ENCODE measurements at places on chromosomes 11 and 22. TPM values are rescaled to one million over a fixed set of nuclear protein-coding genes. Genes with fewer than 3 reads are reported as not detected.

DNA sequence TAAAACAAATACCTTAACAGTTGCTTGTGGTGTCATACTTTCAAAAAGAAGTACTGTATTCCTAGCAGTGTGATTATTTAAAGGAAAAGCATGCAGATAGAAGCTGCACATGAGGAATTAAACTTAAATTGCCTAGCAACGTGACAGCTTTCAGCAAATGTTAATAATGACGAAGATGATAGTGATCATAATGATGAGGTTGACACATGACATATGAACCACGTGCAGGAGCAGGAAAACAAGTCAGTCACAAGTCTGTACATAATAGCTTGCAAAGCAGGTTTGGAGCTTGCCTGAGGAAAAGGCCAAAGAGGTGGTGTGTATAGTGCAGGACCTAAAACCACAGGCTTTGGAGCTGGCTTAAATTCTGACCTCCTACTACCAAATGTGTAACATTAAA, 30.6 kb upstream of the PIK3C2A start:
- no peaks in the 10 kb centered on the region for H3K4me1 ChIP-seq
- H3K27me3 ChIP-seq: peaks cover 23% of the 10 kb centered on the region
- H3K4me3 ChIP-seq: no peak overlapping the region
- no peak for DNase-seq
- H3K36me3 ChIP-seq: no peaks in the 10 kb centered on the region

GRCh38 chr11:95788921-95789505, 569 bp downstream of the FAM76B start:
- DNase-seq: peak; percentile 53
- no peaks in the 10 kb centered on the region for H3K27me3 ChIP-seq
- peaks cover 60% of the 10 kb centered on the region for H3K36me3 ChIP-seq
- H3K4me3 ChIP-seq: peak overlapping the region; percentile 99

GRCh38 chr11:126560221-126560620, 204.7 kb downstream of the ST3GAL4 start:
- DNase-seq: no peak
- H3K27ac ChIP-seq: no peak overlapping the region
- H3K36me3 ChIP-seq: no peaks in the 10 kb centered on the region
- H3K27me3 ChIP-seq: peaks cover 10% of the 10 kb centered on the region
- H3K4me3 ChIP-seq: no peak overlapping the region

Gene TMEM121B
- 0.14 TPM for total RNA-seq

Gene MS4A6E
- not detected for total RNA-seq

Gene CPT1B
- 42.5 TPM for total RNA-seq

DNA sequence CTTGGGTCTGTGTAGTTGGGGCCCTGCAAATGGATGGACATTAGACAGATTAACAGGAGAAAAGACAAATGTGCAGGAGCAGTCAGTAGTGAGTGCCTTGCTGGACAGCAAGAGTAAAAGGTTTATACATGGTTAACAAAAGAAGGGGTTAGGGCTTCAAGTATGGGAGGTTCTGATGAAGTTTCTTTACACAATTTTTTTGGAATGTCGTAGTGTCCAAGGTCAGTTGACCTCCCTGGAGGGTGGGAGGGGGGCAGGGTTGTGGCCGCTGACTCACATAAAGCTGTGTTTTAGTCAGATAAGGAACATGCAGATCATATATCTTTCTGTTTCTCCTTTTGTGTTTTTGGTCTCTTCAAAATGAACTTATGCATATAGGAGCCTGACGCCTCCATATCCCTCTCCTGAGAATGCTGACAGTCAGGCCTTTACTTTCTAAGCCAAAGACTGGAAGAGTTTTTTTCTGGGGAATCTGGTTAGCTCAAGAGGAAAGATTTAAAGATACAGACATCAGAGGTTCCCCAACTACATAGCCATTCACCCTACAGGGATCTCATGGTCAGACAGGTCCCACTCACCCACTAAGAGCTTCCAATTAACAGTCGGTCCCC, 134.3 kb downstream of the NECTIN1 start:
- no peaks in the 10 kb centered on the region for H3K36me3 ChIP-seq
- no peak overlapping the region for H3K27ac ChIP-seq
- H3K27me3 ChIP-seq: peaks cover 6% of the 10 kb centered on the region
- peaks cover 9% of the 10 kb centered on the region for H3K4me1 ChIP-seq

- H3K36me3 ChIP-seq: peaks cover 8% of the 10 kb centered on the region
- peak overlapping the region; percentile 92 for H3K27ac ChIP-seq
- DNase-seq: peak; percentile 71
- peaks cover 64% of the 10 kb centered on the region for H3K4me1 ChIP-seq
Observed at GRCh38 chr22:40178417-40179409, 988 bp downstream of the TNRC6B start.

GRCh38 chr11:66015454-66015881, 3.7 kb downstream of the CST6 start:
- no peak overlapping the region for H3K27ac ChIP-seq
- no peak overlapping the region for H3K4me3 ChIP-seq
- peaks cover 7% of the 10 kb centered on the region for H3K4me1 ChIP-seq
- peaks cover 16% of the 10 kb centered on the region for H3K27me3 ChIP-seq

DNA sequence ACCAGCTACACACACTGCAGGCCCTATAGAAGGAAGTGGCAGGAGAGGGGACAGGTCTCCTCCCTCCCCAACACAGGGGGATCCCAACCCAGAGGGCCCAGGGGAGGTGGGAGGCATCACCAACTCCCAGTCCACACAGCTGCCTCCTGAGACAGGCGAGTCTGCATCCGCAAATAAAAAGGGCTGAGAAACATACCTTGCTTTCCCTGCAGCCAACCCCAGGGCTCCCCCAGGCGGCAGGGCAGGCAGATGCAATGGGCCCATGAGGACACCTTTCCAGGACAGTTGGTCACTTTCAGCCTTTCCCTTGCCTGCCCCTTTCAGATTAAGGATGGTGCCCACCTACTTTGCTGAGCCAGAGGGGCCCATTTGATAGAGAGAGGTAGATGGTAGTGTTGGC, 180.0 kb downstream of the BRD1 start:
- H3K4me3 ChIP-seq: no peak overlapping the region
- H3K4me1 ChIP-seq: peaks cover 13% of the 10 kb centered on the region
- H3K36me3 ChIP-seq: peaks cover 14% of the 10 kb centered on the region
- no peak overlapping the region for H3K27ac ChIP-seq
- no peaks in the 10 kb centered on the region for H3K27me3 ChIP-seq

- H3K27ac ChIP-seq: no peak overlapping the region
- no peaks in the 10 kb centered on the region for H3K36me3 ChIP-seq
- H3K4me3 ChIP-seq: no peak overlapping the region
- no peaks in the 10 kb centered on the region for H3K4me1 ChIP-seq
- no peak for DNase-seq
- H3K27me3 ChIP-seq: no peaks in the 10 kb centered on the region
Observed at GRCh38 chr11:5521540-5521939, 5.0 kb upstream of the UBQLNL start.

Gene LIPT2
- total RNA-seq: 4.2 TPM

DNA sequence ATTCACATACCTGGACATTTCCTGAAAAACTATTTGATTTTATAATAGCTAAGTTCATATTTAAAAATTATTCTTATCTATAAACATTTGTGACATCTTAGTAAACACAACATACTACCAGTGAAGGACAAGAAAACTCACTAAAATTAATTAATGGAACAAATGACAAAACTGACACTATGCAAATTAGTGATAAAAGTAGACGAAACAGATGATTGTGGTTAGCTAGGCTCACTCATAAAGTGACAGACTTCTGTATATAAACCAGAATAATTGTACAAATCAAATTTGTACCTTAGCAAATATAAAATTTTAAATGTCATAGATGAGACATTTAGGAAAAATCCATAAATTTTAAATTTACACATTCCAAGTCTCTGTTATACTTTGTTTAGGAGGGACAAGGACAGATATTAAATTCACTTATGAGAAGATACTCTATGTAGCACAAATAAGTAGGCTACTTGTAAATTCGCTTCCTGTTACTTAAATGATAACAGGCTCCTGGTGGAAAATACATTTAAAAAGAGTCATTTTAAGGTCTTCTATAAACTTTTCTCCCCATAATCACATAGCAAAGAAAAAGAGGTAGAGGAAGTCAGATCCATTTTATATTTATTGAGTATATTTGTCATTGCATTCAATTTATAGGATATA, 81.2 kb downstream of the KIF18A start:
- H3K4me1 ChIP-seq: no peaks in the 10 kb centered on the region
- no peaks in the 10 kb centered on the region for H3K27me3 ChIP-seq
- no peak overlapping the region for H3K27ac ChIP-seq
- H3K4me3 ChIP-seq: no peak overlapping the region
- no peak for DNase-seq

Gene MMP7
- not detected for total RNA-seq

DNA sequence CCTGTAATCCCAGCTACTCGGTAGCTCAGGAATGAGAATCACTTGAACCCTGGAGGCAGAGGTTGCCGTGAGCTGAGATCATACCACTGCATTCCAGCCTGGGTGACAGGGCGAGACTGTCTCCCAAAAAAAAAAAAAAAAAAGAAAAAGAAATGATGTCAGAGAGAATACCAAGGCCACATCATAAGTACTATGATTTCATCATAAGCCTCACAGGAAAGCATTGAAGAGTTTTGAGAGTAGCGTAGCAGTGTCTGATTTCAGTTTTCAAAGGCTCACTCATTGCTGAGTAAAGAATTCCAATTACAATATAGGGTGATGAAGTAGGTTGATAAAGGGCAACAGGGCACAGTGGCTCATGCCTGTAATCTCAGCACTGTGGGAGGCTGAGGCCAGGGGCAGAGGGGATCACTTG, 88.8 kb downstream of the MRTFA start:
- H3K4me3 ChIP-seq: no peak overlapping the region
- no peaks in the 10 kb centered on the region for H3K27me3 ChIP-seq
- H3K36me3 ChIP-seq: peaks cover 30% of the 10 kb centered on the region
- H3K27ac ChIP-seq: no peak overlapping the region

DNA sequence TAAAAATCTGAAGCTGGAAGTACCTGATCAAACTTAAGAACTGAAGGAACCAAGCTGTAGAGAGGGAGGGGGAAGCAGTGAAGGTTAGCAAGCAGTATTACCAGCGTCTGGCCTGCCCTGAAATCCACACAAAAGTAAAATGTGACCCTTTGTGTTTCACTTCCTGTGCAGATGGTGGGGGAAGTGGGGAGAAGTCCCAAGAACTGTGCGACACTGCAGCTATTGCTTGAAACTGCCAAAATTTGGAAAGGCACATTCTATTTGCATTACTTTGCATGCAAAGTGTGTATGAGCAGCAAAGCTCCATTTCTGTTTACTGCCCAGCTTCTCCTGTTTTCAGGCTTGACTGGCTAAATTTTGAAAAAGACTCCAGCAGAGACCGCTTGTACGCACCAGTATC, 72.1 kb upstream of the BMAL1 start:
- no peak for DNase-seq
- no peak overlapping the region for H3K4me3 ChIP-seq
- H3K27me3 ChIP-seq: no peaks in the 10 kb centered on the region
- H3K4me1 ChIP-seq: peaks cover 41% of the 10 kb centered on the region

Gene RASL10A
- total RNA-seq: not detected

Gene ABCC8
- not detected for total RNA-seq

GRCh38 chr11:44319170-44319551, 9.2 kb upstream of the ALX4 start:
- H3K27ac ChIP-seq: no peak overlapping the region
- peaks cover 13% of the 10 kb centered on the region for H3K4me1 ChIP-seq
- no peak overlapping the region for H3K4me3 ChIP-seq
- H3K36me3 ChIP-seq: no peaks in the 10 kb centered on the region
- DNase-seq: no peak

Gene CDC42EP1
- total RNA-seq: 0.83 TPM

DNA sequence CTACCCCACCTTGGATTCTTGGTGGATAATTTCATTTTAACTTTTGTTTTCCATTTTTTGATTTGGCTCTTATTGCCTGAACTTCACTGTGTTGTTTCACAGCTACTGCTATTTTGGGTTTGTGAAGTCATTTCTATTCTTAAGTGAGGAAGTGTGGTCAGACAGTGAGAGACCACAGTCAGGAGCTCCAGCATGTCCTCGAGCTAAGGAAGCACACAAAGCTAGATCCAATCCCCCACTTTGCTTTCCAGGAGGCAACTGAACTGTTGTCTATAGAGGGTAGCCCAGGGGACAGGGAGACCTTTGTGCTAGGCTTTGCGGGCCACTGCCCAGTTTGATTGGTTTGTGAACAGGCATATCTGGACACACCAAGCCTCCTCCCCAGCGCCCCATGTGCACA, 251.8 kb upstream of the KIRREL3 start:
- DNase-seq: no peak
- H3K27ac ChIP-seq: no peak overlapping the region
- no peak overlapping the region for H3K4me3 ChIP-seq
- H3K4me1 ChIP-seq: no peaks in the 10 kb centered on the region
- no peaks in the 10 kb centered on the region for H3K36me3 ChIP-seq
- peaks cover 2% of the 10 kb centered on the region for H3K27me3 ChIP-seq

DNA sequence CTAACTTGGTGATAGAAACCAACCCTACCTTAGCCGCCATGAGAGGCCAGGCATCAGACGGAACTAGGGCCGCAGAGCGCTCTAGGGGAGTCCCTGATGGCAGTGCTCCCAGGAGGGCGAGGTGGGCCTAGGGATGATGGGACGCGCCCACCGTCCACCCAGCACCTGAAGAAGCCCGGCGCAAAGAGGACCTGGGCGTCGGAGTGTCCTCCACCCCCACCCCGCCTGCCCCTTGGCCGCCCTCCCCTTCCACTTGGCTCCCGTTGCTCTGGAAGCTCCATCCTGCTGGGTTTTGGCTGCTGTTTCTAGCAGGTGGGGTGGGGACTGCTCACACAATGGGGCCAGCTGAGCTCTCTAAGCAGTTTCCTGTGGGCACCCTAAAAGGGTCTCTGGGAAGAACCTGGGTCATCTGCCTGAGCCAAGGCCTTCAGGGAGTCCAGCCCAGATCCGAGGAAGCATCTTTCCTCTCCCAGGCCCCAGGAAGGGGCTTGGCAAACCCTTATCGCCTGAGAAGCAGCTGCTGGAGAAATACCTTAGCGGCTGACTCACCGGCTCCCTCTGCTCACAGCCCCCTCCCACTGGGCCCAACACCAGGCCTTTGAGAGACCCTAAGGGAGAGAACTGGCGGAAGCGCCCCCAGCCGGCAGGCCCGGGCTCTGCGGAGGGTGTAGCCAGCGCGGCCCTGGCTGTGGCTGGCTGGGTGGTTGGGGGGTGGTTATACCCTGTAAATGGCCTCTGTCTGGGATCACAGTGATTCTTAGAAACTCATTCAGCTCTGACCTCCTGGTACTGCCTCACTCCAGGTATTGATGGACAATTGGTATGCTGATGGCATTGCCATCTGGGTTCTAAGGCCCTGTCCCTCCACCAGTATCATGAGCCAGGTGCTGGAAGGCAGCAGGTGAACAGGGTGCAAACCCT, 19.3 kb downstream of the CREB3L1 start:
- peaks cover 10% of the 10 kb centered on the region for H3K27me3 ChIP-seq
- H3K4me1 ChIP-seq: peaks cover 12% of the 10 kb centered on the region
- no peak overlapping the region for H3K27ac ChIP-seq
- DNase-seq: peak; percentile 39

- no peaks in the 10 kb centered on the region for H3K4me1 ChIP-seq
- H3K27me3 ChIP-seq: no peaks in the 10 kb centered on the region
- no peak for DNase-seq
- no peak overlapping the region for H3K4me3 ChIP-seq
Observed at GRCh38 chr11:116828632-116829524, 829 bp upstream of the APOC3 start.

Measured in activated CD4-positive, alpha-beta T cell treated with anti-CD3 and anti-CD28 coated beads for 36 hours (primary cell).